ENCODE measurements at places on chromosomes 7 and 10. TPM values are rescaled to one million over a fixed set of nuclear protein-coding genes. Genes with fewer than 3 reads are reported as not detected.

The ARHGAP22 gene
- total RNA-seq, result 1.1 TPM

The HOXA1 gene
- 0.59 TPM for total RNA-seq

The FAM131B gene
- 0.59 TPM for total RNA-seq

The FXYD4 gene
- not detected for total RNA-seq

The TRPV5 gene
- total RNA-seq, result 0.10 TPM

The FAM25G gene
- 1.8 TPM for total RNA-seq

All from skin of body (tissue), 3 donors.